ENCODE measurements at places on chromosomes 1 and 21.

DNA sequence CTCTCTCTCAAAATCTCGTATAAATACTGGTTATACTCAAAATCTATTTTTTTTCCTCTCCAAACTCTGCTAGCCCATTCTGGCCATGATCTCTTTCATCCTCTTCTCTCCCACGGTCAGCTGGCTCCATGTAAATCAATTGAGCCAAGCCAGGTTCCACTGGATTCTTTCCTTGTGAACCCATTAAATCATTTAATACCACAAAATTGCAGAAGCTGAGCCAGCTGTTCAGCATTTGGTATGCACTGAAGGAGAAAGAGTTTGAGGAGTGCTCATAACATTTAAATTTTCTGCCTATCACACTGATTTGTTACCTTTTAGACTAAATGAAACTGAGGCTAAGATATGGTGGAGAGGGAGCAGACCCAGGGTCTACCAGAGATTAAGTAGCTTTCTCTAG, 29.1 kb upstream of the TADA1 start:
- DNase-seq, result no peak

- DNase-seq, result no peak
Observed at GRCh38 chr1:183484254-183484653, 12.0 kb downstream of the SMG7 start.

GRCh38 chr1:88700425-88701013, 16.4 kb downstream of the PKN2 start:
- DNase-seq, result no peak

DNA sequence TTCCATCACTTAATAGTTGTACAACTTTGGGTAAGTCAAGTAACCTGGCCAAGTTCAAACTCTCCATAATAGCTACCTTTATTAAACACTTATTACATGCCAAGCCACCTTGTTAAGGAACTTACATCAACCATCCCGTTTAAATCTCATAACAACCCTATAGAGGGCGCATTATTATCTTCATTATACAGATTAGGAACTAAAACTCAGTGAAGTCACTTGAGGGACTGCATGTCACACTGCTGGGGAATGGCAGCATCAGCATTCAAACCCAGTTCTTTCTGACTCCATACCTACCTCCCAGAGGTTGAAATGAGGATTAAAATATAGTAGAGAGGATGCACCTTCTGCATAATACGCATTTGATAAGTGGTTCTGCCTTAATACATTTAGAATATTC, 47.1 kb upstream of the PLA2G2C start:
- DNase-seq, result no peak

- DNase-seq, result no peak
Observed at GRCh38 chr1:79539001-79539400, 532.5 kb upstream of the ADGRL4 start.

- peak; percentile 38 for DNase-seq
Observed at GRCh38 chr1:244730153-244730933, 77.4 kb downstream of the DESI2 start.

- DNase-seq, result no peak
Observed at GRCh38 chr21:32844653-32845436, 73.3 kb upstream of the PAXBP1 start.

GRCh38 chr1:78070758-78071157, 25.0 kb downstream of the GIPC2 start:
- no peak for DNase-seq

- no peak for DNase-seq
Observed at GRCh38 chr1:237457573-237457972, 415.6 kb downstream of the RYR2 start.

- DNase-seq, result peak; percentile 7
Observed at GRCh38 chr21:20999659-21000058, 1.4 kb downstream of the NCAM2 start.

DNA sequence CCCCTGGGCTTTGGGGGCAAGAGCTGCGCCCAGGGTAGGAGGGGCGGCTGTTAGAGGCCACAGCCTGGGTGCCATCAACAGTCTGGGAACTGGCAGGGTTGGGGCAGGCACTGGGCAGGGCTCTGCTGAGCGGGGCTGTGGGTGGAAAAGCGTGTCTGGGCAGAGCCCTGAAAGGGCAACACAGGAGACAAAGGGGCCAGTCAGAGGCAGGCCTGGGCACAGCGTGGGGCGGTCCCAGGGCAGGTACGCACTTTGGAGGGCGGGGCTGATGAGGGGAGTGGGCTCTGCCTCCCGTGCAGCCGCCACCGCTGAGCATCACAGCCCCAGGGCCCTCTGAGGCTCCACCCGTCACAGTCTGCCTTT, 13.9 kb downstream of the CELSR2 start:
- no peak for DNase-seq

GRCh38 chr1:202251424-202252256, 58.0 kb downstream of the LGR6 start:
- no peak for DNase-seq

GRCh38 chr1:218456444-218456843, 111.3 kb downstream of the TGFB2 start:
- no peak for DNase-seq

- DNase-seq, result no peak
Observed at GRCh38 chr21:35428001-35428320, 378.9 kb upstream of the RUNX1 start.

GRCh38 chr1:167518331-167518700, at the start of gene CD247:
TSS of gene CD247 (minus strand) at chr1:167518529. CDS start at chr1:167518465, 64 bp downstream.
- DNase-seq, result peak; percentile 60

- DNase-seq, result no peak
Observed at GRCh38 chr1:212247179-212247721, 38.0 kb upstream of the PPP2R5A start.
